ENCODE measurements at places on chromosomes 6 and 20.

DNA sequence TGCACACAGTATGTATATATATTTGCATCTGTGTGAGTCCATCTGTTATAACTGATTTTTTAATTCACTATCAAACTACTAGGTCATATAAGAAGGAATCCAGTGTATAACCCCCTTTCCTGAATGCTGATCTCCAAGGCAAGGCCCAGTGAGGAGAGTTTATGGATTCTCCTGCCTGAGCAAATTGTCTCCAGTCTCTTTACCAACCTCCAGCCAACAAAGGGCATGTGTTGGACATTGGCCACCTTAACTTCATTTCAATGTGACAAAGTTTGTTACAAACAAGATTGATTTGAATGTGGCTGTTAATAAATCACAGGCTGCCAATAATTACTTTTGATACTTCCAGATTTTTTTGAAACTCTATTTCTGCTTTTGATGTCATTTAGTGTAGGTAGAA is 191.6 kb downstream of the HAO1 start:
- no peak for DNase-seq

DNA sequence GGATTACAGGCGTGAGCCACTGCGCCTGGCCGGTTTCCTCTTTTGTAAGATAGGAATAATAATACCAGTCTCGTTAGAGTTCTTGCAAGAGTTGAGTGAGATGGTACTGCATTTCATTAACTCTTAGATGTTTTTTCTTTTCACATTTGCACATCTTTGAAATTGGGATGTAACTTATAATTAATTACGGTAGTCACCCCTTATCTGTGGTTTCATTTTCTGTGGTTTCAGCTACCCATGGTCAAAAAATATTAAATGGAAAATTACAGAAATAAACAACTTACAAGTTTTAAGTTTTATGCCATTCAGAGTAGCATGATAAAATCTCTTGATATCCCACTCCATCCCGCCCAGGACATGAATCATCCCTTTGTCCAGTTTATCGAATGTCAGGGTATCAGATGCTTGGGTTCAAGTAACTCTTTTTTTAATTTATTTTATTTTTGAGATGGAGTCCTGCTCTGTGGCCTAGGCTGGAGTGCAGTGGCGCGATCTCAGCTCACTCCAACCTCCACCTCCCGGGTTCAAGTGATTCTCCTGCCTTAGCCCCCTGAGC is 15.4 kb downstream of the PTK7 start:
- no peak for DNase-seq

DNA sequence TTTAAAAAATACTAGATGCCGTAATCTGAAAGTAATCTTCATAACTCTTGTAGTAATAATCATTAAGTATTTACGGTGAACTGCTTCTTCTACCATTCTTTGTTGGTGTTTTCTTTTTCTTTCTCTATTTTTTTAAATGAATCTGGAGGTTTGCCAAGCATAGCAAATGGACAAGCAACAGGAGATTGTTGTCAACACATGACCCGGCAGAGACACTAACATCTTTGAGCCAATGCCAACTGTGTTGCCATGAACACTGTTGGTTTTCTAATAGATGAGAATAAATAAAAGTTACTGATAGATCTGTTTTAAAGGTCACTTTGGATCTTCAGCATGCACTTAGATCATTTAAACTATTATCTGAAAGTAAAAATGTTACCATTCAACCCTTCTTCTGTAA is 523.6 kb upstream of the EYS start:
- no peak for DNase-seq

- no peak for DNase-seq
Measured at GRCh38 chr6:34901930-34902329, 12.9 kb downstream of the ANKS1A start.

DNA sequence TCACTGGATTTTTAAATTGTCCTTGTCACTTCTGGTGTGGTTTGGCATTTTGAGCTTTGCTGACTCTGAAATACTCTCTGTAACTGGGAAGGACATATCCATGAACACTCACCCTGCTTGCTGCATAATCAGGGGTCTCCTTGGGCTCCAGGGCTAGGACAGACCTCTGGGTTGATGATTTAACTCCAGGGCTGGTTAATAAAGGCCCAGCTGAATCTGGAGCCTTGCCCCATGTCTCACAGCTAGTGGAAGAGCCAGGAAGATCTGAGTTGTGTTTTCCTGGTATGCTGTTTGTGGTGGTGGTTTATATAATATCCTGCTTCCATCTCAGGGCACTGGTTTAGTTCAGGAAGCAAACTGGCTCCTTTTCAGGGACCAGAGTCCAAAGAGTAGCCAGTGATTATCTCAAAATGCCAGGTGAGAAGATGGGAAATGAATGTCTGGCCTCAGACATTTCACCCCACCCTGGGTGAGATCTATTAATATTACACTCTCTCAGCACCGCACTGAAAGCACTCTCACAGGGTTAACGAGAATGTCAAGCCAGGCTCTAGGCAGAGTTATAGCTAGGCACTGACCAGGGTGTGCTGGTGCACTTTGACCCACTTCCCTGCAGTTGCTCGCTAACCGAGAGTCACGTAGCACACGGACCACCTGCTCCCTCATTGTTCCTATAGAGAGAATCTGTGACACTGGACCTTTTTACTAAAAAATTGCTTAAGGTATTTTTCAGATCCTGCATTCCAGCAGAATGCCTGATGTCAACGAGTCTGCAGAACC is 90.1 kb upstream of the SLC22A16 start:
- no peak for DNase-seq

- DNase-seq, result no peak
Measured at GRCh38 chr6:155039618-155040017, 44.5 kb downstream of the TIAM2 start.

DNA sequence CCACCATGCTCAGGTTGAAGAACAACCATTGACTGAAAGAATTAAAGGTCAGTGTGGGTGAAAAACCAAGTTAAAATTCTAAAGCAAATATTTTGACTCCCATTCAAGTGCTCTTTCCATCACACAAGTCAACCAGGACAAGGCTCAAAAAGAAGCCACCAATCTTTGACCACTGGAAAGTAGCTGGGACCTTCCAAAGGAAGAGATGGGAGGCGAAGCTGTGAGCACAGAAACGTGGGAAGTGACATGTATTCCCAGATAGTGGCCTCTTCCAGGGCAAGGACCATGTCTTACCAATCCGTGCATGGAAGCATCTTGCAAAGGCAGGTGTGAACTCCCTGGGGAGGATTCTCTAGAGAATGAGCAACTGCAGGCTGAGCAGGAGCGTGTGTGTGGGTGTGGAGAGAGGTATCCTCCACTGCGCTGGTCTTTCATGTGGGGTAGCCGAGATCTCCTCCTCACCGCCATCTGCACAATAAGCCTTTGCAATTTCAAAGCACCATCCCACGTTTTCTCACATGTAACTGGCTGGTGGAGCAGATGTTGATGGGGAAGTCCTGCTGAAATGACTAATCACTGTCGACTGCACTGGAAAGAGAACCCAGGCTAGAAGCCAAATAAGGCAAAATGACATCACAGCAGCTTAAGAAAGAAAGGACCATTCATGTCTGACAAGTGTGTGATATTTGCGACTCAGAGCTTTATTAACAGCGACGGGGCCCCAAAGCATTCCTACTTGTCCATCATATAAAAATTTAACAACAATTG is 189.4 kb upstream of the RREB1 start:
- DNase-seq, result no peak

DNA sequence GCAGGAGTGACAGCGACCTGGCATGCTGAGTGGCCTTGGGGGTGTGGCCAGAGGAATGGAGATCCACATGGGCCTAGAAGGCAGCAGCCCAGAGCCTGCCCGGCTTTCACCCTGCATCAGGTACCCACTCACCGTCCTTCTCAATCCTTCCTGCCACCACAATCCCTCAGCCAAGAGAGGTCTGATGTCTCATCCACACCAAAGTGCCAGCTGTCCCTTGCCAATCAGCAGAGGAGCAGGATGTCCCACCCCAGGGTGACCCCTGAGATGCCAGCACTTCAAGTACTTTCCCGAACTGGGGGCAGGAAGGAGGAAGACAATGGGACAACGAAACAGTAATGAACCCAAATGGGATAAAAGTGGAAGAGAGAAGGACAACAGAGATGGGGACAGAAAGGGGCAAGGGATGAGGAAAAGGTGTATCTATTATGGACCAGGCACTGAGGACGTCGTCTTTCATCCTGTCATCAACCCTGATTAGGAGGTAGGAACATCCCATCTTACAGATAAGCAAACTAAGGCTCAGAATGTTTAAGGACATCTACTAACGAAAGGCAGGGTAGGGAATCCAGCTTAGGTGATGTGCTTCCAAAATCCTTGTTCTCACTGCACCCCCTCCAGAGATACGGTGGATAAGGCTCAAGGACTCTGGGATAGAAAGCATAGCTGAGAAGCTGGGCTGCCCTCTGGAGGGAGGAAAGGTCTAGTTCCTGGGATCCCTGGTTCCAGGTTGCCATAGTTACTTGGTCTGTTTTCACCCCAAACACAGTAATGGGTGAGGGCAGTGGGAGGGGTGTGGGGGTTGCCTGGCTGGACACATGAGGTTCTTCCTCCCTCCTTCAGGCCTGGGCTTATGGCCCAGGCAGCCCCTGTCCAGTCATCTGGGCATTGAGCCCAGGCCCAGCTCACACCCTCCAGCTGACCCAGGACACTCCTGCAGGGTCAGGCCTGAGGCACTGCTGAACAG is 4.5 kb upstream of the TNXB start:
- no peak for DNase-seq

DNA sequence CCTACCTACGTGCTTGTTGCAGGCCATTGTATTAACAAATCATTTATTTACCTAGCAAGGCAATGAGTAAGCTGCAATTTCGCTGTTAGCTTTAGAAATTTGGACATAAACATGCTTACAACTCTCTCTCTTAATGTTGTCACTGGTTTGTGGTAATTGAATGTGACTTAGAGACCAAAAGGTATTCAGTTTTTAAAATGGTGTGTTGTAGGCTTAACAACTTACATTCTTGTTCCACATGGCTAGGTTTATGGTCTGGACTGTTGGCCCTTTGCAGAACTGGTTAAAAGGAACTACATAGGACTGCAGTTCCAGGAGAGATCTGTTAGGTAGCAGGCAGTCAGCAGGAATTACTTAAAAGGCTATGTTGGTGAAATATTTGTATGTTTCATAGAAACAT is 10.3 kb upstream of the CTAGE9 start:
- no peak for DNase-seq
